ENCODE measurements at places on chromosomes 6 and 20.

DNA sequence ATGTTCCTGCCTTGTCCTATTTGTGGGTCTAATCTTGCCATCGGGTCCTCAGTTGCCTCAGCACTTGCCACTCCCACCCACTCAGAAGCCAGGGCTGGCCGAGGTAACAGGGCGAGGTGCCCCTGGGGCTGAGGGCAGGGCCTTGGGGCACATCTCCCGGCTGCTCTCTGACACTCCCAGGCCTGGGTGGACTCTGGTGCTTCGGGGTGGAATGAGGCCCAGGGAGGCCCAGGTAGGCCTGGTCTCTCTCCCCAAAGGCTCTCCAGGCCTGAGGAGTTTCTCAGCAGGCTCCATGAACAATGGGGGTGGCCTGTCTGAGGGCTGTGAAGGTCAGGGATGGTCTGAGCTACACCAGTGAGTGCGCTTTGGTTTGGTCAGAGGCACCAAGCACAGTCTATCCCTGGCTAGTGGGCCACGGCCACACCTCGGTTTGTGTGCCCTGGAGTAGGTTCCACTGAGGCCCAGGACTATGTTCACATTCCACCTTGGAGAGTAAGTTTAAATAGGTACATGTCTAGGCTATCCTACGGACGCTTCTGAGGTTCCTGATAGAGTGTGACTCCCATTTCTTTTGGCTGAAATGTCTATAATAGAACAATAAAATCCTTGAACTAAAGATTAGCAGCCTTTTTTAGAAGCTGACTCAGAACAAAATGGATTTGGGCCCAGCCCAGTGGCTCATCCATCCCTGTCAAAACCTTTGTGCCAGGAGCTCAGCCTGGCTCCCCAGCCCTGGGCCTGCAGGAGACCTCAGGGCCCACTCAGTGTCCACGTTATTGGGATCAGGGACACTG lies 78.8 kb downstream of the SLC24A3 start:
- DNase-seq, result no peak

GRCh38 chr6:52491203-52492069 lies 71.3 kb downstream of the EFHC1 start:
- no peak for DNase-seq

DNA sequence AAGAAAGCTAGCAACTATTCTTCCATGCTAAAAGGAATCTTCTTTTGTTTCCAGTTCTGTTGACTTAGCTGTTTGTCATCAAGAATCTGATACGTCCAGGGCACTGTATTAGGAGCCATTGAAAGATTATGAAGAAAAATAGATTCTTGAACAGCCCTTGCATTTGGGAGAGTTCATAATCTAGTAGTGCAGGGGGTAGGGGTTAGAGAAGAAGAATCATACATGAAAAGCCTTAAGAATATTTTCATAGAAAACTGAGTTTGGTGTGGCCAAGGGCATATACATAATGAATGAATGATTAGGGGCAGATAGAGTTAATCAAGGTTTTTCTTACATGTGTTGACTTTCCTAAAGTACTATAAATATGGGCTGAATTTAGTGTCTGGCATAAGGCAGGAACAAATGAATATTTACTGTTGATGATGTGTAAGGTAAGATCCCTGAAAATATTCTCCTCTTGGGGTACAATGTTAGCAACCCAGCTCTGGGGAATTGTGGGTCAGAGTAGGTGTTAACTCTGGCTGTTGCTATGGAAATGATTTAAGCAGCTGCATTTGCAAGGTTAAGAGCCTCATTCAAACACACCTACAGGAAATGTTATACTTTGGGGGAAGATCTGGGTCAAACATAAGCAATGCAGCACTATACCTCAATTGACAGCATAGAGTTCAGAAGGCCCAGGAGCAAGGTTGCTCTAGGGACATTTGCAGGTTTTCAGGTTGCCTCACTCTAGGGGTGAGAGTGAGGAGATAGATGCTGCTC lies 667.3 kb upstream of the CITED2 start:
- DNase-seq, result no peak

- no peak for DNase-seq
Observed at GRCh38 chr20:53149148-53149889, 177.2 kb downstream of the TSHZ2 start.

DNA sequence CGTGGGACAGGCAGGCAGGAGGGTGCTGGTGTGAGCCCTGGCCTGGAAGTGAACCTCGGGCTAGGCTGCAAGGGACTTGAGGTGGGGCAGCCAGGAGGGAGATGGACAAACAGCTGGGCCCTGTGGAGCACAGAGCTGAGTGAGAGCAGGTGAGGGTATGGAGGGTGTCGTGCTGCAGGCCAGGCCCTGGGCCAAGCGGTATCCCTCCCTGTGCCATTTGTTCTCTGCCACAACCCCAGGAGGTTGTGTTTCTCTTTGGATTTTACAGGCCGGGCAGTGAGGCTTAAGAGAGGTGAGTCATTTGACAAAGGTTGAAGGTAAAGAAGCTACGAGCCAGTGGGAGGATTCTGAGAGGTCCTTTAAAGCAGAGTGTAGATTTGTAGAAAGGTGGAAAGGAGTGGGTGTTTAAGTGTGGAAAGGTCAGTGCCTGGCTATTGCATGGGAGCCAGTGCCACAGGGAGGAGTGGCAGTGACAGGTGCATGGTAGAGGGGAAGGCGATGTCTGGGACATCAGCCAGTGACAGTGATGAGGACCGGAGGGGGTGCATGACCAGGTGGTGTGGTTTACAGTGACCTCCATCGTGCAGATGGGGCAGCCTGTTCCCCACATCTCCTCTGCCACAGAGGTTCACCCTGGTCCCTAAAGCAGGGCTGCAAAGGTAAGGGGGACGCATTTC lies 39.8 kb downstream of the GMPR start:
- DNase-seq, result no peak

DNA sequence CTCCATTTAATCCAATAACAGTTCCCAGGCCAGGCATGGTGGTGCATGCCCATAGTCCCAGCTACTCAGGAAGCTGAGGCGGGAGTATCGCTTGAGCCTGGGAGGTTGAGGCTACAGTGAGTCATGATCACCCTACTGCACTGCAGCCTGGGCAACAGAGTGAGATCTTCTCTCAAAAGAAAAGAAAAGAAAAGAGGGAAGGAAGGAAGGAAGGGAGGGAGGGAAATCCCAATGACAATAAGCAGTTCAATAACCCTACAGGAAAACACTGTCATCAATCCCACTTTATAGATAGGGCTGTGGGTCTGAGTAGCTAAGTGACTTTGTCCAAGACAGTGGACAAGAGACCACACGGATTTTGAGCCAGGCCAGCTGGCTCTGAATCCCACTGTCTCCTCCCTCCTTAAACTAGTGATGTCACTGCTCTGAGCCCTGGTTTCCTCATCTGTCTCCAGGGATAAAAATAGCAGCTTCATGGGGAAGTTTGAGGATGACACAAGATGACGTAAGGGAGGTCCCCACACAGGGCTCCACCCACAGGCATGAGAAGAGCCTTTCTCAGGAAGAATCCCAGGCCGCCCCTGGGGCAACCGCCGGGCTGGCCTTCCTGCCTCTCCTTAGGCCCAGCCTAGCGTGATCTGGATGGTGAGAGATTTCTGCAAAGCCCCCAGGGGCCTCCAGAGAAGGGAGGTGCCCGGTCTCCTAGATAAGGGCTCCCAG lies 7.2 kb upstream of the TRIB3 start:
- DNase-seq, result no peak

DNA sequence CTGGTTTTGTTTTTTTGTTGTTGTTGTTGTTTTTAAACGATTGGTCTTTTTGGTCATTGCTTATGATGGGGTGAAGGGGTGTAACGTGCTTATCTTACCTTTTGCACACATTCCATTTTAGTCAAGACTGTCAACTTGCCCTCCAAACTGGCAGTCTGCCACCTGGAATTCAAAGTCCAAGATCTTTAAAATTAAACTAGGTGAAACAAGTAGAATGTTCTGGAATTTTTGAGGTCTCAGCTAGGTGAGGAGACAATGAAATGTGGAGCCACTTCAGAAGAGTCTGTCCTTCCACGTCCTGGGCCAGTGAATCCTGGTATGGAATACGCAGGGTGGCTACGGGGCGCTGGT lies 344.6 kb downstream of the ZFAND3 start:
- DNase-seq, result no peak

- no peak for DNase-seq
Observed at GRCh38 chr6:94894300-94894699, 683.0 kb upstream of the MANEA start.

- DNase-seq, result no peak
Observed at GRCh38 chr6:63713332-63713731, 77.7 kb downstream of the PHF3 start.

- no peak for DNase-seq
Observed at GRCh38 chr6:33488339-33488738, 34.0 kb downstream of the ZBTB9 start.

GRCh38 chr6:154550779-154551178 lies 40.3 kb upstream of the CNKSR3 start:
- DNase-seq, result no peak

DNA sequence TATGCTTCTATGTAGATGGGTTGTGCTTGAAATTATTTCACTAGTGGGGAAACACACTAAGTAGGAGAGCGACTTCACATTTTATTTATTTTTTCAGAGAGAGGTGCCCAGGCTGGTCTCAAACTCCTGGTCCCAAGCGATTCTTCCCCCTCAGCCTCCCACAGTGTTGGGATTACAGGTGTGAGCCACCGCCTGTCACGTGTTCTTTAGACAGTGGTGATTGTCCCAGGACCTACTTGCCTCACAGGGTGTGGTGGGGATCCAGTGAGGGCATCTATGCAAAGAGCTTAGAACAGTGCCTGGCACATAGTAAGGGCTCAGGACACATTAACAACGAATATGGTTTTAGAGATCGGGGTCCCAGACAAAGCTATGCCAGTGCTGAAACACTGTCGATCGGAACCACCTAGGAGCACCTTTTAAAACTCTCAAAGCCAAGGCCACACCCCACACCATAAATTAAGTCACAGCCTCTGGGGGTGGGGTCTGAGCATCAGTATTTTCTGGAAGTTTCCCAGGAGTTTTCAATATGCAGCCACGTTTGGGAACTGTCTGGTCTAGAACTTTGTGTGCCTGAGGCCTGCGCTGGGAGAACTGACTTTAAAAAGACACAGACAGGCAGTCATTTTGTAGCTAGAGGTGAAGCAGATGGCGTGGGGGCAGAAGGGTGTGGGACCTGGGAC lies 4.8 kb upstream of the BCAS4 start:
- DNase-seq, result no peak

GRCh38 chr6:29510202-29510601 lies 22.4 kb upstream of the MAS1L start:
- no peak for DNase-seq

GRCh38 chr20:59035381-59035780 lies 3.2 kb upstream of the ATP5F1E start:
- no peak for DNase-seq

DNA sequence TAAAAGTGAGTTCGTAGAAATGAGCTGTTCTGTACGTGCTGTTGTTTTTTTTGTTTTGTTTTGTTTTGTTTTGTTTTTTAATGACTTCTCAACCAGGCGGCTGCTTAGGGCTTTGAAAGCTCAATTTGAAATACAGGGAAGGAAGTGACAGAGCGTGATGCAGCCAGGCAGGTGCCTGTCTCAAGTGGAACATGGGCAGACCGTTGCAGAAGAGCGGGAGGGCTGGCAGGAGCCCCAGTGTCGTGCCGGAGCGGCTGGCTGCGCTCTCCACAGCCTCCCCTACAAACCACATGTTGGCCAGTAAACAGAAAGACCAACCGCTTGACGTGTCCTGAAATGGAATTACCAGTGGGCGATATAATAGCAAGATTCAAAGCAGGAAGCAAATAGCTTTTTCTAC lies 164.9 kb upstream of the RREB1 start:
- DNase-seq, result no peak

GRCh38 chr6:140897804-140898573 lies 1234.7 kb upstream of the GJE1 start:
- no peak for DNase-seq
